ENCODE measurements at places on chromosomes 2 and 18.
A peak's percentile ranks its signal among the peaks of the same experiment; 100 is the strongest.

DNA sequence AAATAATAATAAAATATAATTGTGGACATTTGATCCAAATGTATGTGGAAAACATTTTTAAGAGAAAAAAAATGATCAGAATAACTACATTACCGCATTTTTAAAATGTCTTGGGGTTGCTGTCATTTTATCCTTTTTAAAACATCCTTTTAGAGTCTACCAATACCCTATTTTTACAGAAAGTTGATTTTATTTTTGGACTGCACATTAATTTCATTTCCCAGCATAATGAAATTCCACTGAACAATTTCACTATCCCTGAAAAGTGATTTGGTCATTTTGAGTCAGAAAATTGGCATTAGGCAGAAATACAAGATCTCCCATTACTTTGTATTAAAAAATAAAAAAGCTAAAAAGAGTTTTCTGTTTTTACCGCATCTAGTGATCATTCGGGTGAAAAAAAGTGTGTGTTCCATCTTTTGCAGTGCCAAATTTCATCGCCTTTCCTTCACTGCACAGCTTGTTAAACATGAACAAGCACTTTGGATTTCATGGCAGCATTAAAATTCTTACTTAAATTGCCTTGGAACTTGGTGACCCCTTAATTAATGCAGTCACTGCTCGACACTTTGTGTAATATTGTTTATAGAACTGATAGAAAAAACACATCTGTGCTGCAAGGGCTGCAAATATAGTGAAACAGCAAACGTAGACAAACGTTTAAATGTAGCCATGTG is 611.7 kb downstream of the TSN start:
- no peak for DNase-seq

DNA sequence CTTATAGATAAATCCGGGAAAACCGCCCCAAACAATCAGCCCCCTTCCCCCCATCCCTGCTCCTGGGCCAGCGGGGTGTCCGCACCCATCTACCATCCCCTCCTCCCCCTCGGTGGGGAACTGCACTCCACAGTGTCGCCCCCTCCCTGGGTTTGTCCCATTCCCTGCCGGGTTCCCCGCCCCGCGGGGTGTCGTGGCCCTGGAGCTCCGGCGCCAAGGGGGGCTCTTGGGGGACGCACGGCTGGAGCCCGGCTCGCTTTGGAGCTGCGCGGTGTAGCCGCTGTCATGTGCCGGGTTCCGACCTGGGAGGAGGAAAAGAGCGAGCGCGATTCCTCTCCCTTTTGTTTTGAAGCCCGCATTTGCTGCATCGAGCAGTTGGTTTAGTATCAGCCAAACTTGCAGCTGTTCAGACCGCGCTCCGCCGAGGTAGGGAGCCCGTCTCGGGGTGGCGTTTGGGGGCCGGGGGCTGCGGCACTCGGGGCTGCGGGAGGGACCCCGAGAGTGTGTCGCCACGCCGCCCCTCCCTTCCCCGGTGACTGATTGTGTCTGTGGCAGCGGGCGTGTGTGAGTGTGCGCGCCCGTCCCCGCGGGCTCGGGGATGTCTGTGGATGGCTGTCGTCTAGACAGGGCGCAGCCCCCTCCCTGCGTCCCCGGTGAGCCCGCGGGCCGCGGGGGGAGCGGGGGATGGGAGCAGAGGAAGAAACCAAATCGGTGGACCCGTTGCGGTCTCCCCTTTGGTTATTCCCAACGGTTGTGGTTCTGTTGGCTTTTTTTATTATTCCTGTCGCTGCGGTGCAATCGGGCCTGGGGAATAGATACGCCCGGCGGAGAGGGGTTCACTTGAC is 797 bp downstream of the CTIF start:
- no peak for DNase-seq

DNA sequence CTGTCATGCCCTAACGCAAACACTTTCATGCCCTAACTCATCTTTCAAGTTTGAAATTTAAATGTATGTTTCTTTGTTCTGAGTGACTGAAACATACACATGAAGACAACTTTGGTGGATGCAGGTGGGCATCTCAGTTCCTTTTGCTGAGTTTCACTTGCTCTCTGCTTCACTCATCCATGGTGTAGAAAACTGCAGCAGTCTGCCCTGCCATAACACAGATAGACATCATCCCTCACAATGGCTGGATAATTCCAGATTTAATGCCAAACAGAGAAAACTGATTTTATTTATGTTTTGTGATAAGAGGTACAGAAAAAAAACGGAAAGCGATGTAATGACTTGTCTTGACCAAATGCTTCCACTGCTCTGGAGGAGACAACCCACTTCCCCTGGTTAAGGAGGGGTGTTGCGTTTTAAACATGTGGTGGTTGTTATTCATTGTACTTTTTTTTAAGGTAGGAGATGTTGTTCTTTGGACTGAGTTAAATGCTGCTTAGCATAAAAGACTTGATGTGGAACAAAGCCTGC is 70.4 kb downstream of the RHBDD1 start:
- no peak for DNase-seq

GRCh38 chr18:36735130-36735529 is 93.7 kb downstream of the TPGS2 start:
- DNase-seq = no peak

GRCh38 chr2:30446602-30447148 is 371 bp upstream of the LCLAT1 start:
- DNase-seq = no peak

- no peak for DNase-seq
Observed at GRCh38 chr2:64634345-64635267, 19.1 kb downstream of the SERTAD2 start.

DNA sequence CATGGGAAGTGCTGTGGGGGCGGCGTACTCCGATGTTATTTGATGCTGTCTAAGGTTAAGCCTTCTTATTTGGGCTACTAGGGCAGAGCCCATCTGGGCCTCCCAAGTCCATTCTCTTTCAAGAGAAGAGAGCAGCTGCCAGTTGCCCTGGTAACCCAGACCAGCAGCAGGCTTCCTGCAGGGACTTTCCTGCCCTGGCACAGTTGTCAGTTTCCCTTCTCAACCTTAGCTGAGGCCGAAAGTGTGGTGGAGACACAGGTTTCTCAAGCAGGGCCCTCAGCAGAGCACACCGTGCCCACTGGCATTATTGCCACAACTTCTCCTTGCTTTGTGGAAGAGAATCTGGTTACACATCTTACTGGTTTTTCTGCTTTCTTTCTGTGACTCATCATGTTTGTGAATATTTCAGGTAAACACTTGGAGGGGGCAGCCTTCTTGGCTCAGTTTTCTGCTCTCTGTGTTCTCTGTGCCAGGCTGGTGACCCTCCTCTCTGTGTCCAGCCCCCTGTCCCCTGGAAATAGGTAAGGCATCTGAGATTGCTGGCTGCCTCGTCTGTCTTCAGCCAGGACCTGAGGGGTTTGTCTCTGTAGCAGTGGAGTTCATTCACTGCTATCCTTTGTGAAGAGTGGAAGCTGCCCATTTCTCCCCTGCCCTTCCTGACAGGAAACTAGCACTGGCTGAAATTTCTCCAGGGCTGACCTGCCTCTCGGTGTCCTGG is 111.0 kb downstream of the B3GNT2 start:
- peak; percentile 23 for DNase-seq

DNA sequence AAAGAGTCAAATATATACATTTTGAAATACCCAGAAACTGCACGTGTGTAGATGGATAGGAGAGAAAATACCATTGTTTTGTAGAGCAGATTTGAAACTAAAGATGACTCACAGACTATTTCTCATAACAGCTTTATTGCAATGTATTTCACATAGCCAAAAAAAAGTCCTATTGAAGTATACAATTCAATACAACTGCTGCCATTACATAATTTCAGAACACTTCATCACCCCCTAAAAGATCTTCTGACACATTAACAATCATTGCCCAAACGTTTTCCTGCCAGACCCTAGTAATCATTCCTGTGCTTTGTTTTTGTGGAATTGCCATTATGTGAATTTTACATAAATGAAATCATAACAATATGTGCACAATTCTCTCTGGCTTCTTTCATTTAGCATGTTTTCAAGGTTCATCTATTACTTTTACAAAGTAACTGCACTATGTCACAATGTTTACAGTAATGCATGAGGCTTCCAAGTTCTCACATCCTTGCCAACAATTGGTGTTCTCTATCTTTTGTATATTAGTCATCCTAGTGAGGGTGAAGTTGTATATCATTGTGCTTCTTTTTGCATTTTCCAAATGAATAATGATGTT is 378.6 kb upstream of the CWC22 start:
- no peak for DNase-seq

- DNase-seq = no peak
Observed at GRCh38 chr2:113227698-113228097, 51.0 kb downstream of the PAX8 start.

DNA sequence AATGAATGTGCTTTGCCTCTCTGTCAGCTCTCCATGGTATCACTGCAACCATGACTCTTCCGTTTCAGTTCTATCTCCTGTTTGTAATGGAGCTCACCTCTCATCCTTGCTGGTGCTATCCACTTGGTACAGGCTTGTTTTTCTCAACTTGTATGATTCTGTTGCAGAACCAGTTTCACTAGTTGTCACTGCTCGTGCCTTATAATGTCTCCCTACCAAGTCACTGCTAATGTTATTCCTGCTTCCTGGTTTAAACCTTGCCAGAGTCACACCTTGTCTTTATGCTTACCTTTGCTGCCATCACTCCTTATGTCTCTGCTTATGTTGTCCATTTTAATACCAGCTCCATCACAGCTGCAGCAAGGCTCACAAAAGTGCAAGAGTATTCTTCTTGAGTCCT is 1191.0 kb upstream of the LRRTM1 start:
- no peak for DNase-seq

DNA sequence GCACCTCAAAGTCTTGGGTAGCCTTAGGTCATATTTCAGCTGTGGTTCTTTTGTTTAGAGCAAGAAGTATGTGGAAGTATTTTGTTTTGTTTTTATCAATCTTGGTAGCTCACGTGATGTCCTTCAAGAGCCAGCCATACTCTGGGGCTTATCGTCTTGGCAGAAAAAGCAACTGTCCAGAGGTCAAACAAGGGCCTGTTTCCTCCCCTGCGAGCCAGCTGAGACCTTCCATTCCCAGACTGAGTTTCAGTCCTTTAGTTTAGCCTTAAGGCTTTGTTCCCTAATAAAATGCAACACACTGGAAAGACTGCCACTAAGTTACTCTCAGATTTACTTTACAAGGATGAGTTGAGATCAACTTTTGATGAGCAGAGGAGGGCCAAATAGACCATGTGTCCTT is 63.5 kb downstream of the TXNL1 start:
- no peak for DNase-seq

GRCh38 chr2:183991968-183992367 is 606.4 kb upstream of the ZNF804A start:
- DNase-seq = no peak

DNA sequence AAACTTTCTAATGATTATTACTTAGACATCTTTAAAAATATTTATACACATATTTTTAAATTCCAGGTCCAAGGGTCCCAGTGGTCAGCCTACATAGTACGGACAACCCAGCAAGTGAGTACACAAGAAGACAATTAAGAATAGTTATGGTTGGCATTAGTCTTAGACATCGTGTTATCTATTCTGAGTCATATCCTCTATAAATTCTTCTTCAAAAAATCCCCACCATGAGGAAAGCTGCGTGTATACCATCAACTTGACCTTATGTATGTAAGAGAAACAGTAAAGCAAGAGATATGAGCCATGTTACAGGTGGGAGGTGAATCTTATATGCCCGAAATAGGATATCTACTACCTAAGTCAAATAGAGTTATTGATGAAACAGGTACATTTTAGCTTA is 1339.8 kb downstream of the DPP10 start:
- no peak for DNase-seq

GRCh38 chr2:179251870-179252269 is 12.8 kb downstream of the SESTD1 start:
- DNase-seq = no peak

DNA sequence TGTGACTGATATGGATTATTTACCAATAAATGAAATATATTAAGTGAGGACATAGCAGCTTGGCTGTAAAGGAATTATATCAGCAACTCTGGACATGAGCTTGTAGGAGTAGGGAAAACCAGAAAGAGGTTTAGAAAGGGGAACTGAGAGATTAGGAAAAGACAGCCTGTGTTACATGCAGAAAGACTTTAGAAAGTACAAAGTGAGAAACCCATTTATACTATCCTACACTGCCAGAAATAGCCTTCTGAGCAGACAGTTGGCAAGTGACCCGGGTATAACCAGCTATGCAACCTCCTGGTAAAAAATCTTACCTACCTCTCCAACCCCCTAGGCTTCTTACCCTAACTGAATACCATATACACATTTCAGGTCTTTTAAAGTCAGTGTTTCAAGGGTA is 134.1 kb downstream of the ANKRD44 start:
- DNase-seq = no peak

GRCh38 chr2:165535471-165535870 is 66.0 kb downstream of the CSRNP3 start:
- no peak for DNase-seq

DNA sequence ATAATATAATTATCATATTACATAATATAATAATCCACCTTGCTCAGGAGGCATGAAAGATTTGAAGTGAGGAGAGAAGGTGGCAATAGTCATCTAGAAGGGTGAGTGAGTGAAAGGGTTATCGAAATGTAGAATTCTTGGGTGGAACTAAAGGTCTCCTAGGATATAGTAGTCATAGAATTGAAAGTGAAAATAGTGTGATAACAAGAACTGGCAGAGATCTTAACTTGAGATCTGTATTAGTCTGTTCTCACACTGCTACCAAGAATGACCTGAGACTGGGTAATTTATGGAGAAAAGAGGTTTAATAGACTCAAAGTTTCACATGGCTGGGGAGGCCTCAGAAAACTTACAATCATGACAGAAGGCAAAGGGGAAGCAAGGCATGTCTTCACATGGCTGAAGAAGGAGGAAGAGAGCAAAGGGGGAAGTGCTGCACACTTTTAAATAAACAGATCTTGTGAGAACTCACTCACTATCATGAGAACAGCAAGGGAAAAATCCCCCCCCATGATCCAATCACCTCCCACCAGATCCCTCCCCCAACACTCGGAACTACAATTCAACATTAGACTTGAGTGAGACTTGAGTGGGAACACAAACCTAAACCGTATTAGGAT is 351.5 kb downstream of the NR4A2 start:
- no peak for DNase-seq

GRCh38 chr2:127305990-127306585 is 12.1 kb upstream of the ERCC3 start:
- no peak for DNase-seq

- no peak for DNase-seq
Observed at GRCh38 chr2:47512581-47513083, 109.7 kb downstream of the MSH2 start.

DNA sequence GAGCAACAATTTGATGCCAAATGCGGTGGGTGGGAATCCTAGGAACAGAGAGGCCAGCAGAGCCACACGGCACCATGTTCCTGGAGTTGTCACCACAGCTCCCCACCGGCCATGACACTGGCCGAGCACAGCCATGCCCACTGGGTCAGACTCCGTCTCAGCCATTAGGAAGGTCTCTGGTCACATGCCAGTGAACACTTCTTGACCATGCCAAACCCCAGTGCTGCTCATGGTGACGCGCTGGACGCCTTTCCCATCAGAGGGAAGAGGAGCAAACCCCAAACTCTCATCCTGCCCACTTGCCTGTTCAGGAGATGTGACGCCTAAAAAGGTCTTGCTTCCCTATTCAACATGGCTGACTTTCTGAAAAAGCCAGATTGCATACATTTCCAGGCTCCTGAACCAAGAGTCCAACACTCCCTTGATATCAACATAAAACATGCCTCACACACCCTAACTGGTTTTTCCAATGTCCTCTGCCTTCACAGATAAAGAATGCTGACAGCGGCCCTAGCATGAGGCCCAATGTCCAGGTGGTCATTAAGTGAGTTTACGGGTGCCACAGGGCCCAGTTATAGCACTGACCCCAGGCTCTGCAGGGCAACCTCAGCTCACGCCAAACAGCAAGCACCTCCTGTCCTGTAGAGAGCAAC is 31.9 kb downstream of the TFCP2L1 start:
- DNase-seq = no peak
